ENCODE measurements at places on chromosomes 1 and 21.

DNA sequence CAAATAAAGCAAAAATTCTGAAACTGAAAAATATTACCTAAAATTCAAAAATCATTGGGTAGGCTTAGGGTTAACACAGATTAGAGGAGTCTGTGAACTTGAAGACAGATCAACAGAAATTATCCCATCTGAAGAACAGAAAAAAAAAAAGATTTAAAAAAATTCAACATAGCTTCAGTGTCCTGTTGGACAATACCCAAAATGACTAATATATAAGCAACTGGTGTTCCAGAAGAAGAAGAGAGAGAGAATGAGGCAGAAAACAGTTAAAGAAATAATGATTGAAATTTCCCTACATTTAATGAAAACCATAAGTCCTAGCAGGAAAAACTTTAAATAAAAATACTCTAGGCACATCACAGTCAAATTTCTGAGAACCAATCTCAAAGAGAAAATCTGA lies 31.5 kb downstream of the TMCO1 start:
- DNase-seq: no peak

- no peak for DNase-seq
These were observed 101.3 kb upstream of the ARTN start for GRCh38 chr1:43832255-43832654.

GRCh38 chr1:35888255-35888654 lies 5.2 kb downstream of the AGO1 start:
- no peak for DNase-seq

DNA sequence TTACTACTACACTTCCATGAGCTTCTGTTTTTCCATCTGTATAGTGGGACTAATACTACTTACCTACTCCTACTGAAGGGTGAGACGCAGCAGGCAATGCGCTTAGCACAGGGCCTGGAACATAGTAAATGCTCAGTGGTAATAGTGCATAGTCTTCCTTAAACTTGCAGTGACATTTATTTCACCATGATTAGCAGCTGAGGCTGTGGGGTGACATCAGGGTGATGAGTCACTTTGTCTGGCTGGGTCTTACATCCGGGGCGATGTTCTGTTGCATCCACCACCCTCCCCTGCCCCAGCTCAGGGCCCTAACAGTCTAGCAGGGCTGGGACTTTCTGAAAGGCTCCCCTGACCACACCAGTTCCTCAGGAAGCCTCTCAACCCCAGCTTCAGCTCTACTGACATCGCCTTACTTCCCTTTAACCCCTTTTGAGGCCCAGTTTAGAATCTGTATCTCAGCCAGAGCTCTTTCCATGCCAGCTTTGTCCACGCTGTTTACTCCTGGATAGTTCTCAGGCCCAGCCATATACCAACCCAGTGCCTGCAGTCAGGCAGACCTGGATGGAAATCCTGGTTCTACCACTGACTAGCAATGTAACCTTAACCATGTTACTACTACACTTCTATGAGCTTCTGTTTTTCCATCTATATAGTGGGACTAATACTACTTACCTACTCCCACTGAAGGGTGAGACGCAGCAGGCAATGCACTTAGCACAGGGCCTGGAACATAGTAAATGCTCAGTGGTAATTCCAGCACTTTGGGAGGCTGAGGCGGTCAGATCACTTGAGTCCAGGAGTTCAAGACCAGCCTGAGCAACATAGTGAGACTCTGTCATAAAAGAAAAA lies 66.3 kb downstream of the CD58 start:
- no peak for DNase-seq

DNA sequence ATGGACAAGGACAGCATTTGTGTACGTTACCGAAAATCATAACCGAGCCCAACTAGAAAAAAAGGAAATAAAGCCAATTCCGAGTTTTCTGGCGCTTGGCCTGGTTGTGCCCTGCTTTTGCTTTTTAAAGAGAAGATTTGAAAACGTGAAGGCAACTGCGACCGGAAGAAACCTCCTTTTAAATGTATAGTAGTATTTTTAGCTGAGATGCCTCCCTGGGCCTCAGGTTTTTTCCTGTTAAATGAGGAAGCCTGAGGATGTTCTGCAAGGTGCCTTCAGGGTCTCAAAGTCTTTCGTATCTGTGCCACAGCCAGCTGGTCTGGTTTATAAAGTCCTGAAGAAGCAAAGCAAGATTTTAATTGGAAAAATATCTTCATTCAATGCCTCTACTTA lies 371 bp upstream of the ODF2L start:
- peak; percentile 20 for DNase-seq

DNA sequence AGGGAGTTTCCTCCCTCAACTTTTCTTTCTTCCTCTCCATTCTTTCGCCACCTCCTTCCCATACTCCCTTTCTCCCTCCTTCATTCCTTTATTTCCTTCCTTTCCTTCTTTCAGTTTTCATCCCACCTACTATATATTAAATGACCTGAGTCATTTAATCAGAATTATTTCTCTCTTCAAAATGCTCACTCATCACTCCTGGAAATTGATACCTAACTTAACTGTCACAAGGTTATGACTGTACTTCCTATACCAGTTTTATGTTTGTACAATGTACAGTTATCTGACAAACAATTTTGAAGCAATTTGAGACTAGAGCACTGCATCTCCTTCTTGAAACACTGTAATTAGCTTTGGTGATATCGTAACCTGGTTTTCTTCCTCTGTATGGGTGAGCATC lies 41.4 kb downstream of the NEXN start:
- no peak for DNase-seq

DNA sequence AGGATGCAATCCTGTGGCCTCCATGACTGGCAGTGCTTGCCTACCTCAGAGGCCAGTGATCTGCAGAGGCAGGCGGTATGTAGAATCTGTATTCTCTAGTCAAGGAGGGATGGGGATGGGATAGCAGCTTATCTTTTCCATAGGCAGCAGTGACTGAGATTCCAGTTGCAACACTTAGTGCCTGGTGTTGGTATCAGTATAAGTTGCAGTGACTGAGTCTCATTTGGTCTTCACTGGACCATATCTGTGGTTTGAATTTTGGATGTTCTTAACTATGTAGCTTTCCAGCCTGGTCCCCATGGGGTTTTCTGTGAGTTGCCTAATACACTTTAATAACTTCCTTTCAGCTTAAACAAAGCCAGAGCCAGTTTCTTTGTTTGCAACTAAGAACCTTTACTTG lies 16.5 kb downstream of the DYRK1A start:
- DNase-seq: no peak

DNA sequence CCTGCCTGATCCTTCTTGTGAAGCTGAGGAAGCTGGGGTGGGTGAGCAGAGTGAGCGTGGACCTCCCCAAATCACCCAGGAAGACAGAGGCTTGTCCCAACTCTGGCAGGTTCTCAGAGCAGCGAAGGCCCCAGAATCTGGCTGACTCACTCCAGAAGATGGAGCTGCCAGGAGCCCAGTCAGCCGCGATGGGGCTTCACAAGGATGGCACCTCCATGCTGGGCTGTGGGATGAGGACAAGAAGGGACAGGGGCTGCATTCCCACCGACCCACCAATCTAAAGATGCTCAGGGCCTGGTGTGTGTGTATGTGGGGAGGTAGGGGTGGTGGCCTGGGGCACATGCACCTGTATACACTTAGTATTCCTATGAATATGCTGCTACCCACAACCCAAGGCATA lies 52.9 kb downstream of the ATP1A1 start:
- DNase-seq: no peak

DNA sequence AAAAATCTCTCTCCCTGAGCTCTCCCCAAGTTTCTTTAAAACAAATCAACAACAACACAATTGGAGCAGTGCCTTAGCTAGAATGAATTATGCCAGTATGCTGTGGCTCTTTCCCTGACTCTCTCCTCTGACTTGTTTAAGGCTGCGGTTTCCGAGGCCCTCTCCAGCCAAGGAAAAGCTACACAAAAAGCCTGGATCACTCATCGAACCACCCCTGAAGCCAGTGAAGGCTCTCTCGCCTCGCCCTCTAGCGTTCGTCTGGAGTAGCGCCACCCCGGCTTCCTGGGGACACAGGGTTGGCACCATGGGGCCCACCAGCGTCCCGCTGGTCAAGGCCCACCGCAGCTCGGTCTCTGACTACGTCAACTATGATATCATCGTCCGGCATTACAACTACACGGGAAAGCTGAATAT lies 1.9 kb downstream of the S1PR1 start:
- peak; percentile 78 for DNase-seq

DNA sequence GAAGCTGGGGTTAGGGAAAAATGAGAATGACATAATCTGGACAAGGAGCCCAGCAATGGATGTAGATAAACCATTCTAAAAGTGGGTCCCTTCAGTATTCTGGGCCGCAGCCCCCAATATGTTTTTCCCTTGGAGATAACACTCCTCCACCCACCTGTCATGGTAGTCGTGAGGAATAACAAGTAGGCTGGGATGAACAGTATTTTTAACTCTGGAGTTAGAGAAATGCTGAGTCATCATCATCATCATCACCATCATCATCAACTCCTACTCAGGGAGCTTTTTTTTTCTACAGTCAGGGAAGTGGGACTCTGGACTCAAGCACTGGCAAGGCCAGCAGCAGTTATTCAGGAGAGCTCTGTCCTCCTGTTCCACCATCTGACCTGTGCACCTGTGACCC lies 12.8 kb downstream of the CADM3 start:
- DNase-seq: no peak

DNA sequence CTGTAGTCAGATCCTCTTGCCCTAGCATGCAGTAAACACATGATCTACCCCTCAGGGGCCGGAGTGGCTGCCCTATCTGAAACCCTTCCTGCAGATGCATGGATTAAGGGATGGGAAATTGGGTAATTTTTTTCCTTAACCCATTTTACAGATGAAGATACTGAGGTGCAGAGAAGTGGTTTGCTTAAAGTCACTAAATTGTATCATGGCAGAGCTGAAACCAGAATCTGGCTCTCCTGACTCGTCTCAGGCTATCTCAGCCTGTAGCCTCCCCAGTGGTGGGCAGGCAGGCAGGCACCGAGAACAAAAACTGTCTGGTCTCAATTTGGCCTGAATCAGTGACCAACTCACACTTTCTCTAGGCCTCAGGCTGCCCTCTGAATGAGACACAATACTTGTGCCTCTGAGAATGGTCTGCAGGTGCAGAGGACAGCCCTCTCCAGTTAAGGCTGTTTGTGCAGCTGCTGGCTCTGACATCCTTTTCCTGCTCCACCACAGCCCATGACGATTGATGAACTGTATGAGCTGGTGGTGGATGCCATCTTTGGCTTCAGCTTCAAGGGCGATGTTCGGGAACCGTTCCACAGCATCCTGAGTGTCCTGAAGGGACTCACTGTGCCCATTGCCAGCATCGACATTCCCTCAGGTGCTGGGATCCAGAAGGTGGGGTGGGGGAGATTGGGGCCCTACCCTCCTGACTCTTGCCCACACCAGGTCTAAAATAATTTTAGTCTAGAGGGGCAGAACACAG lies 1.5 kb downstream of the NAXE start:
- DNase-seq: no peak

DNA sequence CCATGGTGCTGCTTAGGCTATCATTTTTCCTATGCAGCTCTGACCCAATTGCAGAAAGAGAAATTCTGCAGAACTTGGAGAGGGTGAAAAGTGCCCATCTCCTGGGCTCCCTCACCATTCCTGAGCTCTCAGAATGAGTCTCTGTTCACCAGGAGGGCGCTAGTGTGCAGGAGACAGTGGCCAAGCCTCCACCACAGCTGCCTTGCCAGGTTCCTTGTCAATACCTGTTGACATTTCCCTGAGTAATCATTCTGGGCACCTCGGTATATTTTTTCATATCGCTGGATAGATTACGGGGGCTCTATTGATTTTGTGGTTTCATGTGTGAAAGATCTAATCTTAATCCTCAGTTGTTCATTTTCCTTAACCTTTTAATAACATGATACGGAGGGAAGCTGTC lies 13.0 kb upstream of the C8B start:
- no peak for DNase-seq

GRCh38 chr21:35909456-35910223 lies 150.7 kb downstream of the SETD4 start:
- no peak for DNase-seq

GRCh38 chr1:197674286-197674685 lies 101.0 kb downstream of the DENND1B start:
- DNase-seq: no peak

- DNase-seq: no peak
These were observed 2.3 kb upstream of the ATP2B4 start for GRCh38 chr1:203624341-203624712.

- no peak for DNase-seq
These were observed 156.5 kb downstream of the CASZ1 start for GRCh38 chr1:10639775-10640578.

DNA sequence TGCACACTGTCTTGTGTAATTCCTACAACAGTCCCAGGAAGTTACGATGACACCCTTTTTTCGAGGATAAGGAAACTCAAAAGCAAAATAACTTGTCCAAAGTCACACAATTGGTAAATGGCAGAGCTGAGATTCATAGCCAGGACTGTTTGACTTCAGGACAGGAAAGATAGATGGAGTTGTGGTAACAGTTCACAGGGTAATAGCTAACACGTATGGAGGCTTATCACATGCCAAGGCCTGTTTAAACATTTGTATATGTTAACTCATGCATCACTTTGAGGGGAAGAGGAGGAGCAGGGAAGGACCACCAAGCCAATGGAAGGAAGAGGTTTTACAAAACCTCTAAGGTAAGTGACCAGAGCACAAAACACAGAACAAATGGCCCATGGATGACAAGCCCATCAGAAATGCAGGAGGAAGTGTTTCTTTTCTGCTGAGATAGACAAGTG lies 2.8 kb downstream of the DHCR24 start:
- no peak for DNase-seq

- DNase-seq: no peak
These were observed 1.1 kb downstream of the SHISAL2A start for GRCh38 chr1:52634111-52634510.

DNA sequence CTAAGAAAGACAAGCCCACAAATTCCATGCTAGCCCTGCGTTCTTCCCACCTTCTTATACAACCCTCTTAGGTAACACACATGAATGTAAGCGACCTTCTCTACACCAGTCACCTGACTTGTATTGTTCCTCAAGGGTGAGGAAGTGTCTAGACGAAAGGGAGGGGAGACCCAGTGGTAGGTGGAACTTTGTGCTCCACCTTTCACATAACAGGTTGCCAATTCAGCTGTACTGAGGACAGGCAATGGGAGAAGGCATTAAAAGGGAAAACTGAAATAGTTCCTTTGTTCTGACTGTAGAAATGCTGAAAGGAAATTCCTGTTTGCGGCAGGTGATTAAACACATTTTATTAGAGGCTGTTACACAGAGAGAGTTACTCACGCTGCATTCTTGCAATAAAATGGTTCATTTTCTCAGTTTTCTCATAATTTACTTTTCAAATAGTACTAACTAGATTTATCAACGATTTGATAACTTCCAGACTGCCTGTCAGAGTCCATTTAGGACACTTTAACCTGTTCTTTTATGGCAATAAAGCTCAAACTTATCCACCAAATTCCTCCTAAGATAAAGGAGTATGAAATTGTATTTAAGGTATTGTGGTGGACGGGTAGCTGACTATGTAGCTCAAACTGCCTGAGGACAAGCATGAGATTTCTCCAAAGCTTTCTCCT lies 17.8 kb upstream of the CHRM3 start:
- no peak for DNase-seq
